ENCODE measurements at places on chromosomes 3 and 15.

DNA sequence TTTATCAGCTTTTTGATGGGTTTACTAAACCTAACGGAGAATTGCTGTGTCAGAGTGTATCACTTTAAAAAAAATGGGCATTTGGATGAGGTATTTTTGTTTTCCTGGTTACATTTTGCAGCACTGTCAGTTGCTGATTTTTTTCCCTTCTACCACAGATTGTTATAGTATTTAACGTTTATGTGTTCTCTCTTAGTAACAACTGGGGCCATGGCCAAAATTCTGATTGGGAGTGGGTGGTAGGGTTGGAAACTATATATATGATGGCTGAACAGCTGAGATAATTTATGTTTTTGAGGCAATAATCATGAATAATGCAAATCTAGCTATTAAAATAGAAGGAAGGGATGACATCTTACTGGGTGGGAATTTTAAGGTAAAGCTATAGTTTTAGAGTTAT lies 229.4 kb upstream of the SUCLG2 start:
- no peak for DNase-seq

GRCh38 chr3:183825456-183826161 lies at the start of gene MAP6D1:
MAP6D1 (minus strand) TSS chr3:183825577; CDS start chr3:183825547, 30 bp downstream.
- DNase-seq = peak; percentile 32

DNA sequence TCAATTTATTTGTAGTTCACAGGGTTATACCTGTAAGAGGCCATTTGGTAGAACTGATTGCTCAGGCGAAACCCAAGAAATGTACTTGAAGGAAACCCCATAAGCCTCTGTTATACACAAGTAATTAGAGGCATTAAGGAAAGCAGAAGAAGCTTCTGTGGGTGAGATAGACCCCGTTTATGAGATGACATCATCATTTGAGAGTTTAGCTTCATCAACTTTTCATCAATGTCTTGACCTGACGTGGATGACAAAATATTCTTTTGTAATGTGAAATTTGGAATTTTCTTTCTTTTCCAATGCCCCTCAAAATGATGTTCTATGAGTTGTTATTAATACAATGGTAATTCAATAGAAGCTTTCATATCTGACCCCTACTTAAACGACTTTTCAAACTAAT lies 136.2 kb downstream of the MDFIC2 start:
- no peak for DNase-seq

DNA sequence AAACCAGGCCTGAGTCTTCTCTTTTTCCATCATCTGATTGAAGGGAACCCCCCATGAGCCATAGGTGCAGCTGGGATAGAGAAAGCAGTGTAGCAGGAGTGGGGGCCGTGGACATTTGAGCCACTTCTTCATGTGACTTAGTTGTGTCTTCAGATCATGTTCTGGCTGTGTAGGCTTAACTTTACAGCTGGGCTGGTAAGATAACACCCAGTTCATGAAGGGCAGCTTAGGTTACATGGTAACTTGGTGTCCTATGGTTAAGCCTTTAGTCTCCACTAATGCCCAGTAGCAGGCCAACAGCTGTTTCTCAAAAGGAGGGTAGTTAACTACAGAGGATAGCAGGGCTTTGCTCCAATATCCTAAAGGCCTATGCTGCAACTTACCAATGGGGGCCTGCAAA lies 11.4 kb upstream of the SNRPN start:
- no peak for DNase-seq

DNA sequence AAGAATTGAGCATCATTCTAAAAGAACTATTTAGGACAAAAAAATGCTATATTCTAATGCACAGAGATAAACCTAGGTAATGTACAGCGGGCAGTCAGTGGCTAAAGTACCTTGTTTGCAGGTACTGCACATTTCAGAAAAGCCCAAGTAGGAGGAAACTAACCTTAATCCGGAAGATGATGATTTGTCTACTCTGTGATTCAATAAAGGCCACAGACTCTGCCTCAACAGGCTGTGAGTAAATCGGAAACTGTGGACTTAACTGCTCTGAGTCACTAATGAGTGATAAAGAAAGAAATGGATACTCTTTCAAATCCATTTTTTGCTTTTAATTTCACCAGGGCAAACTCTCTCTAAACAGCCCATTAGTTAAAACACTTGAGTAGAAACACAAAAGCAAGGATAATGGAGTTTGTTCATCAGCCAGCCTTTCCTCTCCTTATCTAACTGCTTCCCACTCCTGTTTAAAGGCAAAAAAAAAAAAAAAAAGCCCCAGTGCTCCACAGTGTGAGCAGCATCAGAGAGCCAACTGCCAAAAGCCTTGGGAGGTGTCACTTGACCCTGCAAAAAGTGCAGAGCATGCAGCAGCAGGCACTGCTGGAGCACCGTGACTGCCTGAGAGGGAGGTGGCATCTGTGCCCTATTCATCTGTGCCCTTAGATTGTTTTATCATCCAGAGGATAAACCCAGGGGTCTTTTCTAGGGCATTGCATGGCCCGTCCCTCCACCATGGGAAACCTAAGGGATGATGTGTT lies 187.7 kb downstream of the SATB1 start:
- no peak for DNase-seq
